A549 treated with CORT108297 at 1 μM for 4 hours (cell line): ENCODE measurements at places on chromosomes 1 and 21. TPM values are rescaled to one million over a fixed set of nuclear protein-coding genes. Genes with fewer than 3 reads are reported as not detected.

The GRHL3 gene
- 0.48 to 0.79 TPM (median 0.54 TPM) in 5 replicates for total RNA-seq

The DNAI4 gene
- total RNA-seq: 0.43 to 1.8 TPM (median 0.65 TPM) in 5 replicates

The UQCRHL gene
- 6.5 to 8.6 TPM (median 7.0 TPM) in 5 replicates for total RNA-seq

The ZNF684 gene
- 1.8 to 2.4 TPM (median 2.1 TPM) in 5 replicates for total RNA-seq

The FOXD3 gene
- 0.59 to 1.2 TPM (median 0.85 TPM) in 5 replicates for total RNA-seq

The INAVA gene
- 33.0 to 46.6 TPM (median 40.1 TPM) in 5 replicates for total RNA-seq
